MV-4-11 (cell line): ENCODE measurements at places on chromosomes 6 and 20.

DNA sequence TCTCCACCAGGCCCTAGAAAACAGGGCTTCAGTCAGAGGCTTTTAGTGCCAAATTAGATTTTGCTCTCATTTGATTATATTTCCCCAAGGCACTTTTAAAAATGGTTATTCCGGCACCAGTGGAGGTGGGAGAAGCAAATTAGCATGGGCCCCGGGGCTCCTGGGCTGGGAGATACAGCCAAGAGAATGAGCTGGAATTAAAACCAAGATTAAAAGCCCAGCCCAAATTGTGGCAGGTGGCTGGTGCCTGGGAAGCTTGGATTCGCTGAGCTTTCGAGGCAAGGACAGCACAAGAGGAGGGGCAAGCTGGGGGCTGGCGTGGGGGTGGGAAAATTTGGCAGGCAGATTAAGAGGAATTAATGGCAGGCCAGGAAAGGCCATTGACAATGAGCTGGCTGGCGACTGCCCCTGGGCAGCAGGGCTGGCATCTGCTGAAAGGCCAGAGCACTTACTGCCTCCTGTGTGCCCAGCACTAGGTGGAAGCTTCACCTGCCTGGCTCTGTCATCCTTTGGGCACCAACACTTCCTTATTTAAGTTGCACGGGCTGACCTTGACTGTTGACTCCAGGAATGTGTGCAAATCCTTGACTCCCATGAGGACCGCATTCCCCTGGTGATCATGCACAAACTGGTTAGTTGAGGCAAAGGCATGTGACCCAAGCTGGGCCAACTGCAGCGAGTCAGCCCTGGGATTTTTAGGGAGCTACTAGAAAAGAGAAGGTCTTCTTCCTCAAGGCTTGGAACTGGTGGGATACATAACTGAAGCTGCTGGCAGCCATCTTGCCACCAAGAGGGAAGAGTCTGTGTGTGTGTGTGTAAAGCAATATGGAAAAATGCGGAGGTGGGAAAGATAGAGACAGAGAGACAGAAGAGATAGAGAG lies 76.1 kb downstream of the SULF2 start:
- DNase-seq = no peak

GRCh38 chr6:113347436-113347835 lies 509.7 kb upstream of the MARCKS start:
- no peak for DNase-seq

DNA sequence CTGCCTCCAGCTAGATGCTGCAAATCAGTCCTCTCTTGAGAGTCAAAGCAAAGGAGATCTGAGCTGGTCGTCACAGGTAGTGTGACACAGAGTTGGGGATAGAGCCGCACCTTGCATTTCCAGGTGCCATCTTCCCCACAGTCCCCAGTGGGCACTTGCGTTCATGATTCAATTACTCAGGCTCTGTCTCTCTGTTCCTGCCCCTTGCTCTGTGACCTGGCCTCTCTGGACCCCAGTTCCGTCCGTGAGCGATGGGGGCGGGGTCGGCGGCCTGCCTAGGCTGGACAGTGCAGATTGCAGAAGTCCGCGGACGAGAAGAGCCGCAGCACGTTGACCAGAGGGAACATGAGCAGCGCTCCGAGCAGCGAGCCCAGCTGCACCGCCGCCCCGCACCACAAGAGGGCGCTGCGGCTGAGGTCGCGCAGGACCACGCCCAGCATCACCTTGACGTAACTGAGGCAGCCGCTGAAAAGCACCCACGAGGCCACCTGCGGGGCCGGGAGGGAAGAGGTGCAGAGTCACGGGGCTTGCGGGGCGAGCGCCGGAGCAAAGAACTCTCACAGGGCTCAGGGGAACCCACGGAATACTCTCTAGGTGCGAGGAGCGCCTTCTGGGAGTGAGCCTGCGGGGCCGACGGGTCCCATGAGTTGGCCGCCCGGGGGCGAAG lies 7.4 kb downstream of the SLC52A3 start:
- DNase-seq = no peak

DNA sequence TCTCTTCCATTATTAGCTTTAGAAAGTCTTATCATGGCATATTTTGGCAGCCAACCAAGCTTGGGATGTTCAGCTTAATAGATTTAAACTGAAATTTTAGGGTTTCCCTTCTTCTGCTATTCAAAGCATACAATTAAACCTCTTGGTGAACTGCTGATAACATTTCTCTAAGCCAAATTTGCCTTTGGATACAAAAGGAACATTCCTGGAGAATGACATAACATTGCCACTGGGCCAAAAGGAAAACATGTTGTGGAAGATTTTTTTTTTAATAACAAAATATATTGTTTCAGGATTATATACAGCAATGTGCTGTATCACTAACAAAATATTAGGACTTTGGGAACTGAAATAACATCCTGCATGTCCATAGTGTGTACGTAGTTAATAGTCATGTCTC lies 215.1 kb upstream of the TBX18 start:
- no peak for DNase-seq

- DNase-seq = peak; percentile 83
Measured at GRCh38 chr6:4727671-4728435, 48.4 kb upstream of the CDYL start.

- DNase-seq = peak; percentile 1
Measured at GRCh38 chr20:13042458-13042794, 33.7 kb downstream of the SPTLC3 start.

GRCh38 chr6:36985808-36986703 lies at the start of gene MTCH1:
MTCH1 (minus strand) TSS chr6:36986196; CDS start chr6:36986173, 23 bp downstream.
- peak; percentile 78 for DNase-seq

DNA sequence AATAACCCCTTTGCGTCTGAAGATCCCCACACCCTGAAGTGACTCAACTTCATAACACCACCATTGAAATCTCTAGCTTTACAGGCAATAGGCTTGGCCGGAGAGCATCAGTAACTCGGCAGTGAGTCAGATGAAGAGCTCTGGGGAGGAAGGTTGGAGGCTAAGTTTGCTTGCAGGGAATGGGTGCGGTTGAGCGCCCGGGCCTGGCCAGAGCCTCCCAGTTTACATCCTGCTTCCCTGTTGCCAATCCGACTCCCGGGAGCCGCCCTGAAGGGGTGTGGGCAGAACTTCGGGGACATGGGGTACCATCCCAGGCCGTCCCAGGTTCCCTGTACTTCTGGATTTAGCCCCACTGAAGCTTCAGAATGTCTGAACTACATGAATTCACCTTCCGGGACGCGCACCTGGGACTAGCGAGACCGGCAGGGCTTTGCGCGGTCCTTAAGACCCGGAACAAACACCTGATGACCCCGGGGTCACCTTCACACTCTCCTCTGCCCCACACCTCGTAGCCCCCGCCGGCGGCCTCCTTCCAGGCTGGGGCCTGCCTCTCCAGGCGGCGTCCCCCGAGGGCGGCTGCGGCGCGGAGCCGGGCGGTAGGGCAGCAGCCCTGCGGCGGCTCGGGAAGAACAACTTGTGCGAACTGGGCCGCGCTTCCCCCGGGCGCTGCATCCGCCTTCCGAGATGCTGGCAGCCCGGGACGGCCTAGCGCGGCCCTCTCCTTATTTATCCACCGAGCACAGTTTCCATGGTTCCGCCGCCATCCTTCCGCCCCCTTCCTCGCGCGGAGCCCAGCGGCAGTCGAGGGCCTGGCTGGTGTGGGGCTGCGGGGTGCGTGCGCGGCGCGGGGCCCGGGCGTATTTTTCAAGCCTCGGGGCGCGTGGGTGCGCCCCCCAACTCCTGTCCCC lies 56.6 kb upstream of the RREB1 start:
- no peak for DNase-seq

DNA sequence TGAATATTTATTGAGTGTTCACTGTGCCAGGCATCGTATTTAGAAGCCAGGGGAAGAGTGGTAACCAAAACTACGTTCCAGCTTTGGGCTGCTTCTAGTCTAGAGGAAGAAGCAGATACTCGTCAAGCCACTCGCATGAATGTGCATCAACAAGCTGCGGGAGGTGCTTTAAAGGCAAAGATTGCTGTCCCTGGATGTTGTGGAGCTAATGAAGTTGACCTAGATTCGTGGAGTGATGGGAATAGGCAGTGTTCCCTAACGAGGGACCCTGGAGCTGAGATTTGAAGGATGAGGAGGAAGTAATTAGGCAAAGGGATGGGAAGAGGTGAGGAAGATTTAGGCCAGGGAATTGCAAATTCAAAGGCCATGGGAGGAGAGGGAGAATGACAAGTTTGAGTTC lies 118.9 kb downstream of the TMEM170B start:
- DNase-seq = no peak
